ENCODE measurements at places on chromosomes 13 and 19.
A peak's percentile ranks its signal among the peaks of the same experiment; 100 is the strongest.

- no peak for DNase-seq
- no peak overlapping the region for H3K27ac ChIP-seq
- peaks cover 15% of the 10 kb centered on the region for H3K4me1 ChIP-seq
These were observed 8.2 kb upstream of the LATS2 start for GRCh38 chr13:21069561-21070004.

- H3K27me3 ChIP-seq: no peaks in the 10 kb centered on the region
- H3K27ac ChIP-seq: peak overlapping the region; percentile 62
- H3K4me1 ChIP-seq: peaks cover 60% of the 10 kb centered on the region
- no peak overlapping the region for H3K4me3 ChIP-seq
These were observed 70.6 kb upstream of the C13orf46 start for GRCh38 chr13:114044486-114044885.

- H3K27ac ChIP-seq: no peak overlapping the region
- peaks cover 19% of the 10 kb centered on the region for H3K4me1 ChIP-seq
- no peak for DNase-seq
- no peak overlapping the region for H3K4me3 ChIP-seq
These were observed 27.7 kb downstream of the CRTC1 start for GRCh38 chr19:18710996-18711751.

DNA sequence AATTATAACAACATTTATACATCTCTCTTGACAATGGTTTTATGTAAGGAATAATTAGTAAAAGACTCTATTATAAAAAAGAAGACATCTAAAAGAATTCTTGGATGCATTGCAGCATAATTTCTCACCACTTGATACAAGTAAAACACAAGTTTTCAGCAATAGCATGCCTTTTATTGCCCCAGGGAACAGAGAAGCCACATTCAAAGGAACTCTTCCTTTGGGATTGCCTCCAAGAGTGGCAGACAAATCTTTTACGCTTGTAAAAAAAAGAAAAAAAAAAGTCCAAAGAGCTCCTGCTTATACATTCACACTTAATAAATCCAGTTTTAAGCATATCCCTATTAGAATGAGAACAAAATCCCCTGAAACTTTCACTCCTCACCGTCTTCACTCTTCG, 2357.8 kb upstream of the PCDH20 start:
- no peak overlapping the region for H3K4me3 ChIP-seq
- H3K27ac ChIP-seq: no peak overlapping the region
- no peak for DNase-seq

GRCh38 chr13:51006067-51006845, 96.7 kb downstream of the RNASEH2B start:
- DNase-seq: no peak
- no peak overlapping the region for H3K27ac ChIP-seq
- no peaks in the 10 kb centered on the region for H3K36me3 ChIP-seq
- H3K4me3 ChIP-seq: no peak overlapping the region

GRCh38 chr19:16288544-16288943, 36.1 kb upstream of the KLF2 start:
- H3K4me3 ChIP-seq: no peak overlapping the region
- no peak for DNase-seq
- peaks cover 29% of the 10 kb centered on the region for H3K4me1 ChIP-seq
- no peak overlapping the region for H3K27ac ChIP-seq
- H3K27me3 ChIP-seq: peaks cover 9% of the 10 kb centered on the region

GRCh38 chr13:38053896-38054295, 184.3 kb upstream of the TRPC4 start:
- H3K4me3 ChIP-seq: no peak overlapping the region
- no peaks in the 10 kb centered on the region for H3K27me3 ChIP-seq
- H3K27ac ChIP-seq: no peak overlapping the region
- H3K36me3 ChIP-seq: no peaks in the 10 kb centered on the region
- DNase-seq: no peak

- no peak overlapping the region for H3K4me3 ChIP-seq
- no peak overlapping the region for H3K27ac ChIP-seq
- H3K36me3 ChIP-seq: peaks cover 3% of the 10 kb centered on the region
- H3K4me1 ChIP-seq: no peaks in the 10 kb centered on the region
- H3K27me3 ChIP-seq: no peaks in the 10 kb centered on the region
- peak; percentile 26 for DNase-seq
These were observed 16.0 kb downstream of the CAMSAP3 start for GRCh38 chr19:7611541-7612279.

- H3K27ac ChIP-seq: no peak overlapping the region
- H3K4me1 ChIP-seq: no peaks in the 10 kb centered on the region
- no peak for DNase-seq
- H3K27me3 ChIP-seq: no peaks in the 10 kb centered on the region
- no peaks in the 10 kb centered on the region for H3K36me3 ChIP-seq
- no peak overlapping the region for H3K4me3 ChIP-seq
These were observed 289.4 kb upstream of the MIR17HG start for GRCh38 chr13:91058066-91058465.

GRCh38 chr13:21117104-21117809, 55.9 kb upstream of the LATS2 start:
- H3K36me3 ChIP-seq: no peaks in the 10 kb centered on the region
- H3K4me3 ChIP-seq: no peak overlapping the region
- no peaks in the 10 kb centered on the region for H3K4me1 ChIP-seq
- no peaks in the 10 kb centered on the region for H3K27me3 ChIP-seq
- no peak for DNase-seq

Measured in activated T-cell treated with anti-CD3 and anti-CD28 coated beads, Interleukin-2, amount 50 U/mL, for 24 hours (primary cell).